ENCODE measurements at places on chromosomes 12 and 14.

- no peak for DNase-seq
- no peak overlapping the region for H3K27ac ChIP-seq
- no peaks in the 10 kb centered on the region for H3K4me1 ChIP-seq
- H3K36me3 ChIP-seq: no peaks in the 10 kb centered on the region
- H3K27me3 ChIP-seq: no peaks in the 10 kb centered on the region
These were observed 154.0 kb upstream of the SSTR1 start for GRCh38 chr14:38053666-38054065.

DNA sequence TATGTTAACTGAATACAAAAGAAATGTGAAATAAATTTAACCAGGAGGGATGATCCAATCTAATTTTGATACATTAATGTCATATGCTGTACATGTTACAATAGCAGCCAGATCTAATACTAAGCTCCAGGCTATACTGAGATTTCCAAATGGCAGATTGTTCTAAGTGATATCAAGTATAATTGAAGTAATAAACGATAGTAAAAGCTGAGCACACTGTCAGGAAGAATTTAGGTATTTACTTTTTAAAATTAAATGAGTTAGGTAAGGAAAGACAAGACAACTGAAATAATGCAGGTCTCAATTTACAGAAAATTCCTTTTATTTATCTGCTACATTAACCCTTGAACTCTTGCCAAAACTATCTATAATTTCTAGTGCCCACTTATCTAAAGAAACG is 39.9 kb downstream of the INSM2 start:
- no peaks in the 10 kb centered on the region for H3K4me1 ChIP-seq
- no peak overlapping the region for H3K27ac ChIP-seq
- no peak for DNase-seq
- no peak overlapping the region for H3K4me3 ChIP-seq

- H3K27ac ChIP-seq: no peak overlapping the region
- no peaks in the 10 kb centered on the region for H3K27me3 ChIP-seq
- DNase-seq: no peak
- H3K4me3 ChIP-seq: no peak overlapping the region
These were observed 47.9 kb upstream of the CERS5 start for GRCh38 chr12:50215033-50215432.

GRCh38 chr12:48442179-48442847 is 30.0 kb upstream of the ANP32D start:
- peak; percentile 77 for DNase-seq
- no peaks in the 10 kb centered on the region for H3K27me3 ChIP-seq
- no peaks in the 10 kb centered on the region for H3K4me1 ChIP-seq
- H3K36me3 ChIP-seq: no peaks in the 10 kb centered on the region
- no peak overlapping the region for H3K27ac ChIP-seq

- H3K4me1 ChIP-seq: no peaks in the 10 kb centered on the region
- H3K4me3 ChIP-seq: no peak overlapping the region
- peaks cover 7% of the 10 kb centered on the region for H3K27me3 ChIP-seq
- no peak for DNase-seq
- H3K36me3 ChIP-seq: no peaks in the 10 kb centered on the region
These were observed 262.5 kb upstream of the CAND1 start for GRCh38 chr12:67006610-67007009.

DNA sequence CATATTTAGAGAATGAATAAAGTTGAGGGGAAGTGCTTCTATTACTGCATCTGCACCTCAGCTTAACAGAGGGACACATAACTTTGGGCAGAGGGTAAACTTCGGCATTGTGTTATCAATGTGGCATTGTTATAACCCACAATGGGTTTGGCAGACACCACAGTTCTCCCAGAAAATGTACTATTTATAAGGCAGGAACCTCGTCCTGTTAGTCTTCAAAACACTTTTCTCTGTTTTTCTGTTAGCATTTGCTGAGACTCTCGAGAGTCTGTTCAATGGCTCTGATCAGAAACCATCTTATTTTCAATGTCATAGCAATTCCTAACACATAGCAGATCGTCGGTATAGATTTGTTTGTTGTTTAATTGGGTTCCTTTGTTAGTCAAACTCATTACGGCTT is 13.9 kb downstream of the PPP1R36 start:
- no peaks in the 10 kb centered on the region for H3K4me1 ChIP-seq
- no peaks in the 10 kb centered on the region for H3K36me3 ChIP-seq
- H3K27ac ChIP-seq: no peak overlapping the region
- no peaks in the 10 kb centered on the region for H3K27me3 ChIP-seq

DNA sequence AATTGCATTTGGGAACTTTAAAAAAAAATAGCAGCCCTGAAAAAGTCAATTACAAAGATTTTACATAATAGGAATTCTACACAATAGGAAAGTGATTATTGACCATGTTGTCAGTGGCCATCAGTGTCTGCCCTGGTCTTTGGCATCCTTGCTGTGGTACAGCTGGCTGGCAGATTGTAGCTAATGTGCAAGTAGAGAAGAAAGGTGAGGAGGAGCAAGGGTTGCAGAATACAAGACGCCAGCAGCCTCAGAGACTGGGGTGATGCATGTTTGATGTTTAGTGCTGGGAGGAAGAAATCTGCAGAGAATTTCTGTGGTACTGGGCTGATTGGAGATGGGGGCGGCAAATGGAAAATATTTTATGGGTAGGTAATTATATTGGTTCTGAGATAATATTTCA is 322.9 kb downstream of the TMEM117 start:
- no peaks in the 10 kb centered on the region for H3K36me3 ChIP-seq
- H3K27me3 ChIP-seq: no peaks in the 10 kb centered on the region
- H3K27ac ChIP-seq: no peak overlapping the region
- peak; percentile 64 for DNase-seq

GRCh38 chr14:34649344-34649743 is 19.4 kb upstream of the SNX6 start:
- peaks cover 40% of the 10 kb centered on the region for H3K27me3 ChIP-seq
- no peak overlapping the region for H3K27ac ChIP-seq
- H3K4me1 ChIP-seq: no peaks in the 10 kb centered on the region
- no peak overlapping the region for H3K4me3 ChIP-seq
- no peaks in the 10 kb centered on the region for H3K36me3 ChIP-seq
- no peak for DNase-seq

- H3K4me1 ChIP-seq: peaks cover 4% of the 10 kb centered on the region
- H3K27ac ChIP-seq: no peak overlapping the region
- no peak overlapping the region for H3K4me3 ChIP-seq
- H3K36me3 ChIP-seq: no peaks in the 10 kb centered on the region
- DNase-seq: no peak
These were observed 128.6 kb downstream of the CRACR2A start for GRCh38 chr12:3624273-3624672.

DNA sequence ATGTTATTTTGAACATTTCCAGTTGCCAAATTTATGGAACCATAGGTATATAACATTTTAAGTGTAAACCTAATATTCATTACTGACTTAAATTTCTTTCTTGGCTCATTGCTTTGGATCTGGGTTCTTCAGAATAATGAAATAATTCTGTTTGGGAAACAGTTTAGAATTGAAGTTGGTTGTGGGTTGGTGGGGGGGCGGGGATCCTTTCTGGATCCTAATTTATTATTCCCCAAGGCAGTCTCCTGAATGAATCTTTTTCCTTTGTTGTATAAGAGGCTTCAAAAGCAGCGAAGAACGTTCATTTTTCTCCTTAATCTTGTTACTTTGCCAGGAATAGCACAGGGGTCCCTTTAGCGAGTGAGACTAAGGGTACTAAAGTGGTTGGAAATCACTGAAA is 325.5 kb downstream of the FOXG1 start:
- no peak overlapping the region for H3K27ac ChIP-seq
- no peaks in the 10 kb centered on the region for H3K27me3 ChIP-seq
- no peaks in the 10 kb centered on the region for H3K4me1 ChIP-seq
- no peak for DNase-seq

GRCh38 chr14:73489481-73490175 is 1.1 kb upstream of the RIOX1 start:
- H3K36me3 ChIP-seq: peaks cover 4% of the 10 kb centered on the region
- no peak for DNase-seq
- no peak overlapping the region for H3K27ac ChIP-seq
- H3K27me3 ChIP-seq: no peaks in the 10 kb centered on the region
- no peak overlapping the region for H3K4me3 ChIP-seq

DNA sequence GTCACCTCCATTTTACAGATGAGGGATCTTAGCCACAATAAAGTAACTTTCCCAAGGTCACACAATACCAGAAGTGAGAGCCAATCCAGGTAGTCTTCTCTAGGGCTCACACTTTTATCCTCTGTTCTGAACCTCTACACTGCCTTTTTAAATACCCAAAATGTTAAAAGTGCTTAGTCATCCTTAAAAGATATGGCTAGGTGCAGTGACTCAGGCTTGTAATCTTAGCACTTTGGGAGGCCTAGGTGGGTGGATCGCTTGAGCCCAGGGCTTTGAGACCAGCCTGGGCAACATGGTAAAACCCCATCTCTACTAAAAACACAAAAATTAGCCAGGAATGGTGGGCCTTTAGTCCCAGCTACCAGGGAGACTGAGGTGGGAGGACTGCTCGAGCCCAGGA is 104.1 kb upstream of the PPP4R3A start:
- no peaks in the 10 kb centered on the region for H3K4me1 ChIP-seq
- DNase-seq: no peak
- no peak overlapping the region for H3K27ac ChIP-seq
- no peak overlapping the region for H3K4me3 ChIP-seq
- no peaks in the 10 kb centered on the region for H3K36me3 ChIP-seq

DNA sequence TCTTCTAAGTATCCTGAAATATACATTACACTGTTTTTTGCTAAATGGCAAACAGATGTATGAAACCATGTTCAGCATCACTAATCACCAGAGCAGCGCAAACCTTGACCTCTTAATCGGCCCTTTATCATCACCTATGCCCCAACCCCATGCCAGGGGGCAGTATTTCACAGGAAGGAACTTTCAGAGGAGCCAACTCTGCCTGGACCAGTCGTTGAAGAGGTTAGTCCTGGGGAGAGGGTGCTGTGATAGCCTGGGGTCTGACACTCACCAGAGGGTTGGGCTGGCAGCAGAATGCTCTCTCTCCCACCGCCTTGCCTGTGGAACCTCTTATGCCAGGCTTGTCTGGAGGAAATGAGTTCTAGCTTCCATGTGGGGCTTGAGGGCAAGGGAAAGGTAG is 411.7 kb downstream of the TMEM117 start:
- peak; percentile 81 for DNase-seq
- H3K36me3 ChIP-seq: no peaks in the 10 kb centered on the region
- H3K4me1 ChIP-seq: no peaks in the 10 kb centered on the region

DNA sequence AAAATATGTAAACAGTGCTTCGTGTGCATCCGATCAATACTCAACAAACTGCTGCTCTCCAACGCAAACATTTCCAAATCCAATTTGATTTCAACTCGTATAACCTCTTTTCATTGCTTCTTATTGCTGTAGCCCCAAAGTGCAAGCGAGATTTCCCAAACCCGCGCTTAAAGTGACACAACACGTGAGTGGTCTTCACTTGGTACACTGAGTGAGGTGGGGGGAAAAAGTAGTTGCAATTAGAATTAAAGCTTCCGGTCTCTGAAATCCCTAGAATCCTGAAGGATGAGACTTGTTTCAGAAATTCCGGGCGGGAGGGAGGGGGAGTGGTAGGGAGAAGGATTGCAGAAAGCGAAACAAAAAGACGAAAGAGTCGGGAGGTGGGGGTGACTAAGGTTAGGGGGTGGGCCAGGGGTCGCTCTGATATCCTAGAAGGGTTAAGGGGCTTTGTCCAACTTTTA is 387.5 kb downstream of the BCAT1 start:
- peak overlapping the region; percentile 86 for H3K4me3 ChIP-seq
- no peaks in the 10 kb centered on the region for H3K36me3 ChIP-seq
- H3K4me1 ChIP-seq: peaks cover 5% of the 10 kb centered on the region
- peak overlapping the region; percentile 92 for H3K27ac ChIP-seq

DNA sequence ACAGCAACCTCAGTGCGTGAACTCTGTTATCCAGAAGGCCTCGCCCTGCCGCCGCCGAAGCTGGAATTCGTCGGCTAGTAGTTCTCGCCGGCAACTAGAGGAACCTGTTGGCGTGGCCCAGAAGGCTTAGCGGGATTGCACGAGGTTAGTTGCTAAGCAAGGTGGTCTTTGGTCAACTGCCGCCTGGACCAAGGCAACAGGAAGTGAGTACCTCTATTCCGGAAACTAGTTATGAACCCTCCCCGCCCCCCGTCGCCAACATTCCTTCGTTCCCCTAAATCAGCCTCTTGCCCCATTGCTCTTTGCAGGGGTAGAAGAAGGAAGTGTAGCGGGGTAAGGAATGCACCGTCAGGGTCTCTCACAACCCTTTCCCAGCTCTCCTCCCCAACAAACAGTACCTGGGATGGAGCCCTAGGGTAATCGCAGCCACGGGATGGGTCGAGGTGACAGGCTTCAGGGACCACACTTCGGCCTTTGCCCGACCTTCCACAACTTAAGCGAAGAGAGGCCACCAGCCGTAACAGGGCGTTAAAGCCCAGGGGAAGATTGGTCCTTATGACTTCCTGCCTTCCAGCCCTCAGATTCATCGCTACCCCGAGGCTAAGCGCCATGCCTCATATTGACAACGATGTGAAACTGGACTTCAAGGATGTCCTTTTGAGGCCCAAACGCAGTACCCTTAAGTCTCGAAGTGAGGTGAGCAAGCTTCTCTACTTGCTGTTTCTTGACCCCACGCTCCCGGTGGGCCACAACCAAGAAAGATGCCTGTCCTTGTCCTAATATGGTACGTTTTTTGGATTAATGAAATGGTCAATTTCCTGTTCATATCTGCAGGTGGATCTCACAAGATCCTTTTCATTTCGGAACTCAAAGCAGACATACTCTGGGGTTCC is at the start of gene GMPR2:
TSS of gene GMPR2 (plus strand) at position 285 of the 893 bp plus-strand sequence. CDS start at position 610, 325 bp downstream.
- H3K27ac ChIP-seq: peak within 1 kb of the TSS; percentile 75
- H3K36me3 ChIP-seq: peaks cover 39% of the 10 kb centered on the region
- peaks cover 8% of the 10 kb centered on the region for H3K4me1 ChIP-seq
- H3K4me3 ChIP-seq: peak within 1 kb of the TSS; percentile 96

- H3K4me1 ChIP-seq: peaks cover 7% of the 10 kb centered on the region
- H3K36me3 ChIP-seq: no peaks in the 10 kb centered on the region
- H3K27ac ChIP-seq: no peak overlapping the region
- H3K4me3 ChIP-seq: no peak overlapping the region
These were observed 411.6 kb upstream of the CCDC196 start for GRCh38 chr14:66074537-66074936.

- no peak overlapping the region for H3K27ac ChIP-seq
- H3K4me3 ChIP-seq: no peak overlapping the region
- DNase-seq: peak; percentile 64
- no peaks in the 10 kb centered on the region for H3K27me3 ChIP-seq
- H3K36me3 ChIP-seq: peaks cover 47% of the 10 kb centered on the region
- no peaks in the 10 kb centered on the region for H3K4me1 ChIP-seq
These were observed 48.4 kb downstream of the DDX51 start for GRCh38 chr12:132095520-132096409.

- no peaks in the 10 kb centered on the region for H3K36me3 ChIP-seq
- H3K27me3 ChIP-seq: no peaks in the 10 kb centered on the region
- no peak overlapping the region for H3K4me3 ChIP-seq
- no peak for DNase-seq
- no peak overlapping the region for H3K27ac ChIP-seq
These were observed 88.4 kb downstream of the MYF5 start for GRCh38 chr12:80805106-80805505.

GRCh38 chr12:89349814-89350213 is 2.5 kb downstream of the DUSP6 start:
- no peaks in the 10 kb centered on the region for H3K27me3 ChIP-seq
- DNase-seq: peak; percentile 81
- H3K4me3 ChIP-seq: peak overlapping the region; percentile 98
- peaks cover 37% of the 10 kb centered on the region for H3K36me3 ChIP-seq

GRCh38 chr12:106106061-106106566 is 32.6 kb downstream of the NUAK1 start:
- H3K27ac ChIP-seq: no peak overlapping the region
- H3K27me3 ChIP-seq: no peaks in the 10 kb centered on the region
- no peak overlapping the region for H3K4me3 ChIP-seq
- H3K36me3 ChIP-seq: peaks cover 79% of the 10 kb centered on the region
- DNase-seq: no peak
- H3K4me1 ChIP-seq: peaks cover 43% of the 10 kb centered on the region

GRCh38 chr12:123035841-123036240 is 55.4 kb downstream of the ARL6IP4 start:
- DNase-seq: peak; percentile 54
- no peak overlapping the region for H3K27ac ChIP-seq
- H3K4me1 ChIP-seq: peaks cover 5% of the 10 kb centered on the region
- no peak overlapping the region for H3K4me3 ChIP-seq
- H3K36me3 ChIP-seq: no peaks in the 10 kb centered on the region
- H3K27me3 ChIP-seq: no peaks in the 10 kb centered on the region
